Neuronal stem cell (in vitro differentiated cells): ENCODE measurements at places on chromosomes 12 and 14.

- DNase-seq: no peak
- no peak overlapping the region for H3K27ac ChIP-seq
- no peaks in the 10 kb centered on the region for H3K36me3 ChIP-seq
Measured at GRCh38 chr12:119090276-119090675, 88.5 kb upstream of the HSPB8 start.

DNA sequence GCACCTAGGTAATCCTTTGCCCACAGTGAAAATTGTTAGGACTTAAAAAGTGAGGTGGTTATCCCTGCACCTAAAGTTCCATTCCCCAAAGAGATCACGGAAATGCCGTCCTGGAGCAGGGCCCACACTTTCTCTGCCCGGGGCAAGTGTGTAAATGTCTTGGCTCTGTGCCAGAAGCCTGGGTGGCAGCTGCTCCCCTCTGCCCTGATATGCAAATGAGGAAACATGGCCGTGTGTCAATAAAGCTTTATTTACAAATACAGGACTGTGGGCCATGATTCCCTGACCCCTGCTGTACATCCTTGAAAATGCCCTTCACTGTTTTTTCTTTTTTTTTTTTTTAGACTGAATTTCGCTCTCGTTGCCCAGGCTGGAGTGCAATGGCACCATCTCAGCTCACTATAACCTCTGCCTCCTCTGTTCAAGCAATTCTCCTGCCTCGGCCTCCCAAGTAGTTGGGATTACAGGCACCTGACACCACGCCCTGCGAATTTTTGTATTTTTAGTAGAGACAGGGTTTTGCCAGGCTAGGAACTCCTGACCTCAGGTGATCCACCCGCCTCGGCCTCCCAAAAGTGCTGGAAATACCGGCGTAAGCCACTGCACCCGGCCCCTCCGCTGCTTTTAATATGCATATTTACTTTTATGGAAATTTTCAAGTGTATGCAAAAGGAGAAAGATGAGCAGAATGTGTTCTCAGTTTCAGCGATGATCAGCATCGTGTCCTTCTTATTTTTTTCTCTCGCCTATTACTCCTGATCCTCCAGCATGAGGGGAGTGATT lies 75.5 kb downstream of the GALNT9 start:
- H3K4me3 ChIP-seq: no peak overlapping the region
- H3K27me3 ChIP-seq: peaks cover 28% of the 10 kb centered on the region
- no peak overlapping the region for H3K27ac ChIP-seq
- DNase-seq: no peak
- no peaks in the 10 kb centered on the region for H3K36me3 ChIP-seq

DNA sequence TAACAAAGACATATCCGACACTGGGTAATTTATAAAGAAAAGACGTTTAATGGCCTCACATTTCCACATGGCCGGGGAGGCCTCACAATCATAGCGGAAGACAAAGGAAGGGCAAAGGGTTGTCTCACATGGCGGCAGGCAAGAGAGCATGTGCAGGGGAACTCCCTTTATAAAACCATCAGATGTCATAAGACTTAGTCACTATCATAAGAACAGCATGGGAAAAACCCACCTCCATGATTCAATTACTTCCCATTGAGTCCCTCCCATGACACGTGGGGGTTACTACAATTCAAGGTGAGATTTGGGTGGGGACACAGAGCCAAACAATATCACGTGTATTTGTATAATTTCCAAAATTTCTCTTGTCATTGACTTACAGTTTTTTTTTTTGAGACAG lies 5.5 kb upstream of the LMNTD1 start:
- no peaks in the 10 kb centered on the region for H3K27me3 ChIP-seq
- no peaks in the 10 kb centered on the region for H3K4me1 ChIP-seq
- H3K4me3 ChIP-seq: no peak overlapping the region
- no peak for DNase-seq

GRCh38 chr12:102425109-102426039 lies 55.0 kb downstream of the IGF1 start:
- H3K4me3 ChIP-seq: no peak overlapping the region
- no peaks in the 10 kb centered on the region for H3K36me3 ChIP-seq
- no peak for DNase-seq
- no peaks in the 10 kb centered on the region for H3K4me1 ChIP-seq

- H3K4me3 ChIP-seq: no peak overlapping the region
- H3K4me1 ChIP-seq: no peaks in the 10 kb centered on the region
- no peaks in the 10 kb centered on the region for H3K27me3 ChIP-seq
- no peak for DNase-seq
- no peak overlapping the region for H3K27ac ChIP-seq
Measured at GRCh38 chr14:86787717-86788116, 1205.3 kb downstream of the GALC start.

- H3K4me1 ChIP-seq: peaks cover 4% of the 10 kb centered on the region
- H3K36me3 ChIP-seq: no peaks in the 10 kb centered on the region
- no peaks in the 10 kb centered on the region for H3K27me3 ChIP-seq
- H3K27ac ChIP-seq: no peak overlapping the region
- H3K4me3 ChIP-seq: no peak overlapping the region
- no peak for DNase-seq
Measured at GRCh38 chr12:25056486-25057130, 107.7 kb upstream of the BCAT1 start.

- H3K27me3 ChIP-seq: no peaks in the 10 kb centered on the region
- H3K4me3 ChIP-seq: no peak overlapping the region
- peaks cover 8% of the 10 kb centered on the region for H3K4me1 ChIP-seq
- DNase-seq: no peak
Measured at GRCh38 chr14:58749066-58749669, 111.4 kb downstream of the DACT1 start.

DNA sequence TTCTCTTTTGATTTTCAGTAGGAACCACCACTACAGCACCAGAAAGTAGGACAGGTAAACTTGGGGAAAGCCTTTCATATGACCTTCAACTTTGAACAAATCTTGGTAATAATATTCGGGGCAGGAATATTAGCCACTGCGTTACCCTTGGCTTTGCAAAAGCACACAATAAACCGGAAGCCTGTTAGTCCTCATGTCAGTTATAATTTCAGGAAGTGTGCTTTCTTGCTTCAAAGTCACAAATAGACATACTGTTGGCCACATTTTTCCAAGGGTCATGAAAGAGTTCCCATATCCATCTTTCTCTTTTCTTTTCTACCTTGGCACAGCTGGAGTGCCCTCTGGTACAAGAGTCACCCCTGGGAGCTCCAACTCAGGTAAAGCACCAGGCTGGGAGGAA lies 167.2 kb upstream of the CNTN1 start:
- H3K27me3 ChIP-seq: no peaks in the 10 kb centered on the region
- no peak overlapping the region for H3K27ac ChIP-seq
- no peaks in the 10 kb centered on the region for H3K36me3 ChIP-seq
- no peaks in the 10 kb centered on the region for H3K4me1 ChIP-seq

GRCh38 chr12:119940897-119941296 lies 48.1 kb upstream of the BICDL1 start:
- H3K27ac ChIP-seq: no peak overlapping the region
- no peaks in the 10 kb centered on the region for H3K27me3 ChIP-seq
- no peaks in the 10 kb centered on the region for H3K4me1 ChIP-seq
- no peak for DNase-seq
- H3K4me3 ChIP-seq: no peak overlapping the region

DNA sequence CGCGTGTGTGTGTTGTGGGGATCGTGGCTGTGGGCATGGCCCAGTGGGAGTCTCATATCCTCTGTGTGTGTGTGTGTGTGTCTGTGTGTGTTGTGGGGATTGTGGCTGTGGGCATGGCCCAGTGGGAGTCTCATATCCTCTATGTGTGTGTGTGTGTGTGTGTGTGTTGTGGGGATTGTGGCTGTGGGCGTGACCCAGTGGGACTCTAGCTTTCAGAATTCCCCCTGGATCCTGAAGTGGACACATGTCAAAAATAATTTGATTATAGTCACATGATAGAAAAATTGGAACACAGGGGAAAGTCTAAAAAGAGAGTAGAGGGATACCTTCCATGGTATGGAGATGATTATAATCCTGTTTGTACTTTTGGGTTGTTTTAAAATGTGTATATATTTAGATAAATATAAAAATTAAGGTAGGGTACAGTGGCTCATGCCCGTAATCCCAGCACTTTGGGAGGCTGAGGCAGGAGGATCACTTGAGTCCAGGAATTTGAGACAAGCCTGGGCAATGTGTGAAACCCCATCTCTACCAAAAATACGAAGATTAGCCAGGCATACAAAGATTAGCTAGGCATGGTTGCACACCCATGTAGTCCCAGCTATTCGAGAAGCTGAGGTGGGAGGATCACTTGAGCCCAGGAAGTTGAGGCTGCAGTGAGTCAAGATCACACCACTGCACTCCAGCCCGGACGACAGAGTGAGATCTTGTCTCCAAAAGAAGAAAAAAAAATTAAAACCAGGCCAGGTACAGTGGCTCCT lies 11.0 kb downstream of the PAPLN start:
- H3K27ac ChIP-seq: no peak overlapping the region
- H3K36me3 ChIP-seq: peaks cover 10% of the 10 kb centered on the region
- H3K4me1 ChIP-seq: no peaks in the 10 kb centered on the region
- no peak overlapping the region for H3K4me3 ChIP-seq

DNA sequence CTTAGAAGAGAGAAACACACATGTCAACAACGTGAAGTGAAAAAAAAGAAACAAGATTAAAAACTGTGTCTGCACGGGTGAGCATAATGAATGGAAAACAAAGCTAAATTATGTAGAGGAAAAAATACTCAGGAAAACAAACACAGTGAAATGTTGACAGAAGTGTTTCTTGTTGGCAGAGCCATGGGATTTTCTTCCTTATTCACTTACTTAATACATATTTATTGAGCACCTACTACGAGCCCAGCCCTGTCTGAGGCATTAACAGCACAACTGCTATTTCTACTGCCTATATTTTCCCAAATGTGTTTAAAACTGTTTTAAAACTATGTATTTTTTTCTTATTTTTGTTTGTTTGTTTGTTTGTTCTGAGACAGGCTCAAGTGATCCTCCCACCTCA lies 69.9 kb downstream of the DIO3 start:
- no peak overlapping the region for H3K27ac ChIP-seq
- no peak for DNase-seq
- peaks cover 3% of the 10 kb centered on the region for H3K27me3 ChIP-seq
- no peaks in the 10 kb centered on the region for H3K36me3 ChIP-seq
- no peak overlapping the region for H3K4me3 ChIP-seq

DNA sequence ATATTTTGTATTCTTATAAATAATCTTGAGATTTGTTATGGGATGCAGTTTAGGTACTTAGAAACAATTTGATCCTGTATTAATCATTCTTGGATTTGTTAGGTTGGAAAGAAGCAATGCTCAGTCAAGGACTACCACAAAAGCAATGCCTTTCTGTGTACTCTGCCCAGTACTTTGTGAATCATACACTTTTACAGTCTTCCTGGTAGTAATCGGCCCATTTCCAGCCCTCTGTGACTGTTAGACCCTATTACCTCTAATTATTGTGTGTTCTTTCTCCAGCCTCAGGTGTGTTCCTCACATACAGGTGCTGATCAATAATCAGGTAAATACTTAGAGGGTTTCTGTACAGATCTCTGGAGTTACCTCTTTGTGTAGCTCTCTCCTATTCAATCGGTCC lies 609.0 kb downstream of the KCNH5 start:
- DNase-seq: no peak
- H3K4me1 ChIP-seq: no peaks in the 10 kb centered on the region
- no peak overlapping the region for H3K27ac ChIP-seq
- no peaks in the 10 kb centered on the region for H3K27me3 ChIP-seq
- H3K36me3 ChIP-seq: no peaks in the 10 kb centered on the region

DNA sequence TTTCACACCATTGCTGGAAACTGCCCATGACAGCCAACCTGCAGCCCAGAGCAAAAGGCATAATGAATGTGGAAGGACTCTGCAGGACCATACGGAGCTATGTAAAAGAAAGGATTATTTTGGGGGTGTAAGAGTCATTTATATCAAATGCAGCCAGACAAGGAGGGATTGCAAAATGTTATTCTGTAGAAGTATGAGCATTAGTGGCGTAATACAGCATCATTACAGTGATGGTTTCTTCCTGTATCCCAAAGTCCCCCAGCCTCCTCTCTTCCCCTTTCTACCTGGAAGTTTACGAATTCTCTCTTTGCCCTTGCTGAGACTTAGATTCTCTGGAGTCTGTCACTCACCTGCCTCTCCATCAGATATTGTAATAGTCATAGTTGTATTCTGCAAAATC lies 89.9 kb downstream of the BORCS5 start:
- no peaks in the 10 kb centered on the region for H3K27me3 ChIP-seq
- DNase-seq: no peak
- H3K4me3 ChIP-seq: no peak overlapping the region
- H3K27ac ChIP-seq: no peak overlapping the region
- no peaks in the 10 kb centered on the region for H3K4me1 ChIP-seq

- no peak for DNase-seq
- no peaks in the 10 kb centered on the region for H3K36me3 ChIP-seq
- H3K4me1 ChIP-seq: no peaks in the 10 kb centered on the region
- no peak overlapping the region for H3K4me3 ChIP-seq
Measured at GRCh38 chr14:72054911-72055310, 122.7 kb downstream of the RGS6 start.

DNA sequence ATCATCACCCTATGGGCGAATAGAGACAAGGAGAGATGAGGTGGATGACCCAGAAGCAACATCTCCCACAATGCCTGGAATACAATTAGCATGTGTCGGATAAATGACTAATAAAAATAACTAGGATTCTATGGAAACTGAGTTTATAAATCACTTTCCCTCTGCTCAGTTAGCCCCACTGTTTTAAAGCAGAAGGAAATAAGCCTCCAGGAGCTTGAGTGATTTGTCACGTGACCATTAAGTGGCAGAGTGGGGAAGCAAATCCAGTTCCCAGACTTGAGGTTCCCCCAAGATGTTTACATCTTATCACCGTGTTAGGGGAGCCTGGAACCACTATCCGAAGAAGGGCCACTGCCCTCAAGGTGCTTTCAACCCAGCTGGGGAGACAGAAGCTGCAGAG lies 136.5 kb upstream of the CCND2 start:
- no peaks in the 10 kb centered on the region for H3K27me3 ChIP-seq
- H3K36me3 ChIP-seq: no peaks in the 10 kb centered on the region
- no peak overlapping the region for H3K27ac ChIP-seq
- no peak overlapping the region for H3K4me3 ChIP-seq
- H3K4me1 ChIP-seq: peaks cover 42% of the 10 kb centered on the region

DNA sequence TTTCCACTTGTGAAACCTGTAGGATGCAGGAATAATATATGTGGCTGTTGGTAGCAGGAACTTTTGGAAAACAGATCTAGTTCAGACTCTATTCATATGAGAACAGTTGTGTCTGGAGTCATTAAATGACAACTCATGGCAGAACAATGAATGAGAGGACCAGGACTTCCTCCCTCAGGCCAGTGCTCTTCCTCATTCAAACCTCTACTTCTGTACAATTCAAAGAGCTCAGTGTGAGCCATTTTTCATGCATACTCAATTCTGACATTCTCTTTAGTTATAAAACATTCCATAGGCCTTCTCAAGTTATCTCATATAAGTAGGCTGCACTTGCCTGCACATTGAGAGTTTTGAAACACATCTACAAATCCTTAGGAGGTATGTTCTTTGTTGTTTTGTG lies 1526.6 kb upstream of the FLRT2 start:
- H3K4me1 ChIP-seq: peaks cover 2% of the 10 kb centered on the region
- H3K4me3 ChIP-seq: no peak overlapping the region
- H3K27me3 ChIP-seq: no peaks in the 10 kb centered on the region
- no peak overlapping the region for H3K27ac ChIP-seq
